SJSA1 (cell line): ENCODE measurements at places on chromosomes 5 and 9. TPM values are rescaled to one million over a fixed set of nuclear protein-coding genes. Genes with fewer than 3 reads are reported as not detected.

GRCh38 chr9:113590991-113591898 is 127.7 kb downstream of the RGS3 start:
- peaks cover 29% of the 10 kb centered on the region for H3K4me1 ChIP-seq
- DNase-seq, result peak; percentile 69
- H3K27me3 ChIP-seq, result no peaks in the 10 kb centered on the region
- H3K36me3 ChIP-seq, result peaks cover 59% of the 10 kb centered on the region
- no peak overlapping the region for H3K4me3 ChIP-seq
- no peak overlapping the region for H3K27ac ChIP-seq

The ZNF189 gene
- total RNA-seq, result 13.3 and 13.5 TPM in 2 replicates

- no peak overlapping the region for H3K4me3 ChIP-seq
- no peaks in the 10 kb centered on the region for H3K36me3 ChIP-seq
- no peak for DNase-seq
- H3K27ac ChIP-seq, result no peak overlapping the region
- no peaks in the 10 kb centered on the region for H3K4me1 ChIP-seq
Measured at GRCh38 chr5:12023614-12024241, 119.5 kb upstream of the CTNND2 start.

- no peak overlapping the region for H3K27ac ChIP-seq
- no peak for DNase-seq
- H3K4me1 ChIP-seq, result no peaks in the 10 kb centered on the region
Measured at GRCh38 chr5:87781976-87782375, 369.2 kb upstream of the CCNH start.

- H3K27me3 ChIP-seq, result no peaks in the 10 kb centered on the region
- H3K36me3 ChIP-seq, result no peaks in the 10 kb centered on the region
- H3K4me1 ChIP-seq, result no peaks in the 10 kb centered on the region
- H3K4me3 ChIP-seq, result no peak overlapping the region
- DNase-seq, result no peak
- no peak overlapping the region for H3K27ac ChIP-seq
Measured at GRCh38 chr9:135241381-135242048, 154.0 kb downstream of the OLFM1 start.

The PCDHGB3 gene
- total RNA-seq, result 1.1 TPM in 1 of 2 replicates, not detected in the other

- no peaks in the 10 kb centered on the region for H3K36me3 ChIP-seq
- no peaks in the 10 kb centered on the region for H3K27me3 ChIP-seq
- no peak overlapping the region for H3K27ac ChIP-seq
- H3K4me1 ChIP-seq, result no peaks in the 10 kb centered on the region
Measured at GRCh38 chr9:970151-970996, 6.1 kb upstream of the DMRT3 start.

The DND1 gene
- total RNA-seq, result 0.16 and 1.2 TPM in 2 replicates

The IL6ST gene
- 192 and 196 TPM in 2 replicates for total RNA-seq

DNA sequence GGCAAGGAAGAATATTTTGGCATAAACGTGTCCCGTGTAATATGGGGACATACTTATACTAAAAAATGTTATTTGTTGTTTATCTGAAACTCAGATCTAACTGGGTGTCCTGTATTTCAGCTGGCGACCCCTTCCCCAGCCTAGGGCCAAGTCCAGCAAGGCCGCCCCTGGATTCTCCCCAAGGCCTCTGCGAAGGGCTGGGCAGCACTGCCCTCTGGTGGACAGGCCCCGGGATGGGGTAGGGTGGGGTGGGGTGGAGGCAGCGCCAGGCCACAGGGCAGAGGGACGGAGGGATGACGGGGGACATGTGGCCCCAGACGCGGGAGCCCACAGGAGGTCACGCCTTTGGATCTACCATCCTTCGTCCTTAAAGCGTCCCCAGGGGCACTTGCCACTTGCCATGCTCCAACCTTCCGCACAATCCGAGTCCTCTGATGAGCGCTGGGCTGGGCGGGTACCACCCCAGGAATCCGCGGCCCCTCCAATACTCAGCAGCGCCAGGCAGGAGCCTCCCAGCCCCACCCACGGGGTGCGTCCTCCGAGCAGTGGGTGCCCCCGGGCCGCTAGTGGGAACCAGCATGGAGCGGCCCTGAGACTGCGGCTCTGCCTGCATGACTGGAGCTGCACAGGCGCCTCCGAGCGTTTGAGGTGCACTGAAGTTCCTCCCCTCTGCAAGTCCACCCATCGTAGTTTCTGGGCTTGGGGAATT is 7.1 kb upstream of the AGPAT2 start:
- H3K27ac ChIP-seq, result no peak overlapping the region
- peaks cover 6% of the 10 kb centered on the region for H3K4me1 ChIP-seq
- H3K36me3 ChIP-seq, result no peaks in the 10 kb centered on the region
- no peak overlapping the region for H3K4me3 ChIP-seq
- H3K27me3 ChIP-seq, result peaks cover 19% of the 10 kb centered on the region; the same call in 1 of the 2 replicates

The SELENOP gene
- total RNA-seq, result 0.76 TPM in 1 of 2 replicates, not detected in the other

DNA sequence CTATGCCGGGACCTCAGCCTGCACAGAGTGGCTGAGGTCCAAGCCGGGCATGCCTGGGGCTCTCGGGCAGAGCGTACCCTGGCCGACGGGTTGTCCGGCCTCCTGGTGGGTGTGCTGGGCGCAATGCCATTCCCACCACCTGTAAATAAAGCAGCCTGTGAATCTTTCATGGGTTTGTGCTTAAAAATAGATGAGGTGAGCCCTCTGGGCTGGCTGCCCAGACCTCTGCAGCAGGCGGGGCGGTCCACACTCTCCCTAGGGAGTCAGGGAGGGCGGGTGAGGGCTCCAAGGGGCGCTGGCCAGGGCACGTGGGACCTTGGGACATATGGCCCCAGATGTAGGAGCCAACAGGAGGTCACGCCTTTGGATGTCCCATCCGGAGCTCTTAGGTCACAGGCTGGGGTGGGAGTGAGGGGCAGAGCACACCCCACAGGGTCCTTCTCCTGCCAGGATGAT is 3.6 kb upstream of the AGPAT2 start:
- H3K4me1 ChIP-seq, result peaks cover 14% of the 10 kb centered on the region
- H3K27me3 ChIP-seq, result peaks cover 11% of the 10 kb centered on the region; the same call in 1 of the 2 replicates
- H3K36me3 ChIP-seq, result 0 out of 2 replicates have a peak, but pooled peaks cover 2% of the 10 kb centered on the region

DNA sequence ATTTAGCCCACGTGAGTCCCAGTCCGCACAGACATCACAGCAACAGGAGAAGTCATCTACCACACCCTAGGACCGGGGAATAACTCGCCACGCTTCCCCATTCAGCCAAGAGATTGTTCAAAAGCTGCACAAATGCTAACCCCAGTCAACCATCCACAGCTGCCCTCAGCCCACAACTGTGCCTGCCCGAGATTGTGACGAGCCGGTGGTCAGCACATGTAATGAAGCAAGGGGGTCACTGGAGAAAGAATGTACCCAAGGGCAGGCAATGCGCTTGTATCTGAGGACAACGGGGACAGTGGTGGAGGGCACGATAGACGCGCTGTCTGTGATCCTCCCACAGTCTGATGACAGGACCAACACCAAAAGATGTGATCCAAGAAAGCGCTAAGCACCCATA is 67.8 kb downstream of the COL23A1 start:
- H3K4me3 ChIP-seq, result no peak overlapping the region
- no peak for DNase-seq
- no peaks in the 10 kb centered on the region for H3K36me3 ChIP-seq
- no peak overlapping the region for H3K27ac ChIP-seq

The ARID3C gene
- not detected in 2 replicates for total RNA-seq
